Glomerular endothelial cell (primary cell): ENCODE measurements at places on chromosomes 5 and 9. TPM values are rescaled to one million over a fixed set of nuclear protein-coding genes. Genes with fewer than 3 reads are reported as not detected.

The CCL28 gene
- 0.53 and 0.87 TPM in 2 replicates for total RNA-seq

DNA sequence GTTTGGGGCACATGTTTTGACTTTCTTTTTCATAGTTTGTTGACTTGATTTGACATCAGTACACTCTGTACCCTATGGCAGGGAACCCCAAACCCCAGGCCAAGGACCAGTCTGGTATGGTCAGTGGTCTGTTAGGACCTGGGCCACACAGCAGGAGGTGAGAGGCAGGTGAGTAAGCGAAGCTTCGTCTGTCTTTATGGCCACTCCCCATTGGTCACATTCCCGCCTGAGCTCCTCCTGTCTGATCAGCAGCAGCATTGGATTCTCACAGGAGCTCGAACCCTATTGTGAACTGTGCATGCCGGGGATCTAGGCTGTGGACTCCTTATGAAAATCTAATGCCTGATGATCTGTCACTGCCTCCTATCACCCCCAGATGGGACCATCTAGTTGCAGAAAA is 88.0 kb downstream of the TENT4A start:
- no peak for DNase-seq

The CREBRF gene
- 7.7 and 8.8 TPM in 2 replicates for total RNA-seq

DNA sequence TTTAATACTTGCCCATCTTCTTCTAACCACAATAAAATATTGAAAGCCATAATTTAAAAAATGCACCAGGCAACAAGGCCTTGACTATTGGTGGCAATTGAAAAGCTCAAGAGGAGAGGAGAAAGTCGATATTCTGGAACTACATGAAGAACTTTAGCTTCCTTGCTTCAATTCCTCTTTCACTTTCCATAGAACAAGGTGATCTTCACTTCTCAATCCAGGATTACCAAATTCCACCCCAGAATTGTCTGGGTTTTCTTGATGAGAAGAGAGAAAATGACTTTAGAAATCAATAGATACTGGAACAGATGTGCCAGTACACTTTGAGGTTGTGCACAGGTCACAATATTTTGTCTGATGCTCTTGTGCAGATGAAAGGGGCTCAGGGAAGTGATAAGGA is 52.2 kb downstream of the PTCD2 start:
- no peak for DNase-seq

DNA sequence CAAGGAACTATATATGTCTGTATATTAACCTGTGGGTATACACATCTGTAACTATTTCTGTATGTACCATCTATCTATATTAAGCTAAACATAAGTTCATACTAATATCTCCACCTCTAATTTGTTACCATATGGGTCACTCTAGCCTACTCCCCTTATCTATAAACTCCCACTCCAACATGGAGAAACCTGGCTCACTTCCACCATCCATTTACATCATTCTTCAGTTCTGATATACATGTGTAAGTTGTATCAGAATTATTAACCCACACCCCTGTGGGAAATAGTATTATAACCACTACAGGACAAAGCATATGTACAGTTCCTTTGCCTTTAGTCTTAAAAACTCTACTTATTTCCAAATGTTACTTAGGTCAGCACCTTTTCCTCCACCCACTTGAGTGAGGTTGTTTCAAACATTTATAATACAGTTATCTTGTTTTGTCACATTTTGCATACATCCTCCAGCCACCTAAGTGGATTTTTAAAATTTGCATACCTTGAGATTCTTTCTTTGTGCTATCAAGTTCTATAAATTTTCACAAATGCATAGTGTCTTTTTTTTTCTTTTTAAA is 10.6 kb downstream of the NDFIP1 start:
- no peak for DNase-seq

GRCh38 chr5:14147210-14147609 is 4.1 kb downstream of the TRIO start:
- no peak for DNase-seq
